ENCODE measurements at places on chromosomes 7 and 10.

DNA sequence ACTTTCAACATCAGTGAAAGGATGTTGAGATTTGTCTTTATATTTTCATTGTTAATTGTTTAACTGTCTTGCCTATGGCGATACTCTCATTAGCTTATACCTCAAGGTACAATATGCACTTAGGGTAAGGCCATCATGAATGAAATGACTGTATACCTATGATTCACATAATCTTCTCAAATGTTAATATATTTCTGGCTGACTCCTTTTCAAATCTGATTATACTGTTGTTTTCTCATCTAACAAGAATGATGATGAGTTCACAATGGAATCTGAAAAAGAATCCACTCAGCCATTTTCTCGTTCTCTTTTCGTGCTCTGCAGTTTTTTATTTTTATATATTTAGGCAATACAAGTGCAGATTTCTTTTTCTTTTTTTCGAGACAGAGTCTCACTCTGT is 159.1 kb downstream of the ARHGAP12 start:
- peak; percentile 83 for DNase-seq

DNA sequence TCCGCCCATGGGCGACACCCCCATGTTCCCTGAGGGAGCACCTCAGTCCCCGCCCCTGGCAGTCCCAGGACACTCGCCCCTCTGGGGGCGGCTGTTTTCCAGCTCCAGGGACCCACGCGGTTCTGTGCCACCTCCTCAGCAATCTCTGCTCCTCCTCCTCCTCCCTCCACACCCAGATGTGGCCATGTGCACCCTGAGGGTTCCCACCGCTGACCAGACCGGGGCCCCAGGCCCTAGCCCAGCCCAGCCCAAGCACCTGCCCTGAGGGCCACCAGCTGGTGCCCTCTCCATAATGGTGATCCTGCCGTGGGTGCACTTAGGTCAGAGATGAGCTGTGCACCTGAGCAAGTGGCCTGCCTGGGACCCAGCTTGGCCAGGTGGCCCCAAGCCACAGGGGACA is 25.1 kb downstream of the AP5Z1 start:
- DNase-seq: no peak

DNA sequence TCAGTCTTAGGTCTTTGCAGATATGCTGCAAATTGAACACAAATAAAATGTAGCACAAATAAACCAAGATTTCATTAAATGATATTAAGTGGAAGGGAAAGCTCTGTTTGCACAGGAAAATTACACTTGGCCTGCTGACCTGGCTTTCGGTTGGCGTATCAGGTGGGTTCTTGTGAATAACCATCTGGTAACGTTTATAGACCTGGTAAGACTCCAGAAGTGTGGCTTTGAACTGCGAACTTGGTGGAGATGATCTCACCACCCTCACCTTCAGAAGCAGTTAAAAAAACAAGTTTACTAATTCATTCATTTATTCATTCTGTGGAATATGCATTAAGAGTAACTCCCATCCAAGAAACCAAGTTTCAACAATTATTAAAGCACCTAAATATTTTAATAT is 28.1 kb downstream of the ATE1 start:
- DNase-seq: no peak

GRCh38 chr10:120732643-120733313 is 118.4 kb upstream of the WDR11 start:
- no peak for DNase-seq

- no peak for DNase-seq
These were observed 11.3 kb downstream of the FAM221A start for GRCh38 chr7:23691320-23691719.

DNA sequence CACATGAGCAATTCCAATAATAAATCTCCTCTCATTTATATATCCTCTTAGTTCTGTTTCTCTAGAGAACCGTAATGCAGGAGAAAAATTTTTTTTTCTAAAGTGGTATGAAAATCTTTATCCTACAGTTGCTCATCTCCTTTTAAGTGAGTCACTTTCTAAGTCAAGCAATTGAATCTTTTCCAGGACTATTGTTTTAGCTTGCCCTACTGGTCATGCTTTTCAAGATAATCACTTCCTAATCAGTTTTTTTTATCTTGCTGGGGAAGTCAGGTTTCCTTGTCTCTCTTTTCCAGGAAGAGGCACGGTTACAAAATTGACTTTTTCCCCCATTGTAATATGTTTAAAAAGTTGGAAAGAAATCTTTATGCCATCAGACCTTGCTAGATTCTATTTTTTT is 44.0 kb downstream of the INPP5F start:
- DNase-seq: peak; percentile 87

- no peak for DNase-seq
These were observed 20.3 kb downstream of the STARD3NL start for GRCh38 chr7:38198366-38198765.

- no peak for DNase-seq
These were observed 114.7 kb downstream of the EBF3 start for GRCh38 chr10:129849452-129849750.

GRCh38 chr10:1561731-1562337 is 175.5 kb downstream of the ADARB2 start:
- no peak for DNase-seq

DNA sequence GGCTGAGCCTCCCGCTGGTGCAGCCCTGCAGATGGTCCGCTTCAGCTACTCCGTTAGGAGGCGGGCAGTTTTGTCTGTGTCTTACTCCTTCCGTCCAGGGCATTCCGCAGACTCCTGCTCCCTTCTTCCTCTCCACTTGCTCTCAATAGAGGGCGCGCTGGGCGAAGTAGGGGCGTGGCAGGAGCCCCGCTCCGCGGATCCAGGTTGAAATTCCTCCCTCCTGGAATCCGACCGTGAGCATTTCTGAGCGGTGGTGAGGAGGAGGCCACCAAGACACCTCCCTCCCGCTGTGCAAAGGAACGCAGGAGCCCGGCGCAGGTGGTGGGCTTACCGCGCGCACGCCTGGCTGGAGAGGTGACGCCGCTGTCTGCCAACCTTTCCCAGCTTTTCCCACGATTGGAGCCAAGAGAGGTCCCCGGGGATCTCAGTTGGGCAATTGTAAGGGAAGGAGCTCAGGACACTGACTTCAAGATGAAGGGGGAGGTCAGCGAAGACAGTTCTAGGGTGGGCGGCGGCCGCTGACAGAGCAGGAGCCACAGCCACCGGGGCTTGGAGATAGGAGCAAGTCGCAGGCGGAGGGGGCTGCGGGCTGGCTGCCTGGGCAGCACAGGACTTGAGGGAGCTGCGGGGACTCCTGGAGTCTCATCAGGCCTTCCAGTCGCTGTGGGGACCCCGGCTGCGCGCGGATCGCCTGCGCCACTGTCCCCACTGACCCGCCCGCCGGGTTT is 1011.3 kb downstream of the XPNPEP1 start:
- DNase-seq: peak; percentile 35

- no peak for DNase-seq
These were observed 59.8 kb upstream of the GDF10 start for GRCh38 chr10:47240173-47240572.

- no peak for DNase-seq
These were observed 7.0 kb downstream of the FAM221A start for GRCh38 chr7:23687011-23687410.

Data from HFFc6 (cell line).